Activated CD8-positive, alpha-beta memory T cell treated with anti-CD3 and anti-CD28 coated beads, Interleukin-2, amount 10 ng/mL, durations not matched to agents 7 days and 5 days (primary cell): ENCODE measurements at places on chromosomes 5 and 9.

DNA sequence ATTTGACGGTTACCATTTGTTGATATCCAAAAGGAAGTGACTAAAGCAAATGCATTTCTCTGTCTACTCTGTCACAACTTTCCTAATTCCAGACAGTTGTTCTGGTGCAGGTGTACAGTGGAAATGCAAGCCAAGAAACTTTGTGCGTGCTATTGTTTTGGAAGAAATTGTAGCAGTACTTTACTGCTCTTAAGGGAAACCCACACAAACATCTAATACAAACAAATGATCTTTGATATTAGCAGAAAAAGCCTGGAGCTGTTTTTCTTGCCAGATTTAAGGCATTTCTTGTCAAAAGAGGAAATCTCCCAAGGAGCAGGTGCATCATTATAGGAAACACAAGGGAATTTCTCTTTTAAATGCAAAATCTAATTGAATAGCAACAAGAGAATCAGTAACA lies 2.0 kb downstream of the SNCAIP start:
- no peak for DNase-seq

DNA sequence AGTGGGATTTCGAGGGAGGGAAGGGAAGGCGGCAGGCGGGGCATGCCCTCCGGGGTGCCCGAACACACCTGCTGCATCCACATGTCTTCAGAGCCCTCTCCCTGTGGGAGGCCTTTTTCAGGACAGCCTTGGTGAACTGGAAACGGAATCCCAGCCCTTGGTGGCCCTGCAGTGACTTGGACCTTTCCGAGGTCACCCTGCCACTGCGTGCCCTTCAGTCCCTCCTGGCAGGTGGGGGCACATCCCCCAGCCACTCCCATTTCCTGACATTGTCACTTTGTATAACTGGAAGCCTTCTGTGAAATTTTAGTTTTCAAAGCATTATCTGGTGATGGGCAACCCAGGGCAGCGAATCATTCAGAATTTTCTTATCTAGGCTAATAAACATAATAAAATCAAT lies 11.0 kb upstream of the AHRR start:
- DNase-seq = no peak

DNA sequence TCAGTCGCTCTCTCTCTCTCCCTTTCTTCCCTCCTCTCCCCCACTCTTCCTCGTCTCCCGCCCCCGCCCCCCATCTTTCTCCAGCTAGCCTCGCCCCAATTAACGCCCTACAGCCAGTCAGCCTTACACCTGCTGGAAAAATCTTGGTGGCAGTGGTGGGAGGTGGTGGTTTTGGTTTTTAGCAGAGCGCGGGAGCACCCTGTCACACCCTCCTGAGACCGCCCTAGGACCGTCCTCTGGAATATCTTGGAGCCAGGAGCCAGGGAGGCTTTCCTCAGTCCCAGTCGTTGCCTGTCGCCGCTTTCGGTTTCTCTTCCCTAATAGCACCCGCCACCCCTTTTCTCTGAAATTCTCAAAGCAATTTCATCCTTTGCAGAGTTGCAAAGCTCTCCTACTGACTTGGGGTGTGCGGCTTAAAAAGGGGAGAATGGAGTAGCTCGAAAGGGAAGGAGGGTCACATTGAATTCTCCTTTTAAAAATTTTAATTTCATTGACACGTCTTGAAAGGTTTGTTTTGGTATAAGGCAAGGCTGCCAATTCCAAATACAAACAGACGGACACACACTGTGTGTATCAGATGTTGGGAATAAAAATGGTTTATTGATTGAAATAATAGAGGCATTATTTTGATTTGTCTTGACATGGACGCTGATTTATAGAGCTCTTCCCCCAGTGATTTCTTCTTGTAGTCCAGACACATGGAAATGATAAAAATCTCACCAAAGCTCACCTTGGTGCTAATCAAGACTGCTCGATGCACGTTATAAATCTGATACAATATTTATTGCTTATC lies 301.3 kb downstream of the PARP8 start:
- peak; percentile 41 for DNase-seq

DNA sequence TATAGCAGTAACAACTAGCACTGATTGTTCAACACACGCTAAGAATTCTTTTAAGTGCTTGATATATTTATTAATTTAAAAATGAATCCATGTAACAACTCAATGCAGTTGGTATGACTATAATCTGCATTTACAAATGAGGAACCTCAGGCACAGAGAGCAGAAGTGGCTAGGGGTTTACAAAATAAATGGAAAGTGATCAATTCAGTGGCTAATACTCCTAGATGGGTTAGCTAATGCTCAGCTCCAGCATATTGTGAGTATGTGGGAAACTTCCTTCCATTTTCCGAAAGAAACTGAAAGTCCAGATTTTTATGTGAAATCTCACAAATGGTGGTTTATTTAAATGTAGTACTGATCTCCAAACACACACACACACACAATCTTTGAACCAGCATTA lies 128.0 kb downstream of the RFX3 start:
- no peak for DNase-seq

DNA sequence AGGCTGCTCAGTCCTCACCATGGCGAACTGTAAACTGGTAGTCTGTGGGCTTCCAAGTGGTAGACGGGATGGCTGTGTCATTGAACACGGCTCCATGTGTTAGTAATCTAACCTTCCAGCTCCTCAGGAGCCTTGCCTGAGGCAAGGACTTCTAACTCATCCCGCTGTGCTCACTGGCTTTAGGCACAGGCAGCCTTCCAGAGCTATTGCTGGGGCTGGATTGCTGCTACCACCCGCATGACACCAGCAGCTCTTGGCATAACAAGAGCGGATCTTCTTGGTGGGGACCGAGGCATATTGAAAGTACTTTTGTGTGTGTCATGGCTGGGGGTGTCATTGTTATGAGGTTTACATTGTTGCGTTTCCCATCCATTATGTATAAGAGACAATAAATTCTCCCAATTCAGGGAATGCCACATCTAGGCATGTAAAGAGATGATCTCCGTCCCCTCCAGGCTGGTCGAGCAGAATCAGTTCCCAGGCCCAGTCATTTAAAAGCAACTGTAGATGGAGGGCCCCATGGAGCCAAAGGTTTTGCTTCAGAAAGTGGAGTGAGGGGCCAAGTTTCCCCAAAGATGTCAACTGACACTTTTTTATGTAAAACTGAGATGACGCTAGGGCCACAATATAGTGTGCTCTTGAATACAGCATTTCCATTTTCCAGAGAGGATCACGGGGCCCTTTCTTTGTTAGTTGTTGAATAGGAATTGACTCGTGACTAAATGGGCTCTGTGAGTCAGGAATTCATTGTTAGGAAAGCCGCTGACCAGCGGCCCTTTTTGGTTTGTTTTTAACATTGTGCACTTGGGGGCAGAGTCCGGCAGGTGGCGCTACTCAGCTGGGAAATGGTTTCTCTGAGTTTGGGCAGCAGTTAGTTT lies 759.5 kb downstream of the TAF11L14 start:
- peak; percentile 49 for DNase-seq

DNA sequence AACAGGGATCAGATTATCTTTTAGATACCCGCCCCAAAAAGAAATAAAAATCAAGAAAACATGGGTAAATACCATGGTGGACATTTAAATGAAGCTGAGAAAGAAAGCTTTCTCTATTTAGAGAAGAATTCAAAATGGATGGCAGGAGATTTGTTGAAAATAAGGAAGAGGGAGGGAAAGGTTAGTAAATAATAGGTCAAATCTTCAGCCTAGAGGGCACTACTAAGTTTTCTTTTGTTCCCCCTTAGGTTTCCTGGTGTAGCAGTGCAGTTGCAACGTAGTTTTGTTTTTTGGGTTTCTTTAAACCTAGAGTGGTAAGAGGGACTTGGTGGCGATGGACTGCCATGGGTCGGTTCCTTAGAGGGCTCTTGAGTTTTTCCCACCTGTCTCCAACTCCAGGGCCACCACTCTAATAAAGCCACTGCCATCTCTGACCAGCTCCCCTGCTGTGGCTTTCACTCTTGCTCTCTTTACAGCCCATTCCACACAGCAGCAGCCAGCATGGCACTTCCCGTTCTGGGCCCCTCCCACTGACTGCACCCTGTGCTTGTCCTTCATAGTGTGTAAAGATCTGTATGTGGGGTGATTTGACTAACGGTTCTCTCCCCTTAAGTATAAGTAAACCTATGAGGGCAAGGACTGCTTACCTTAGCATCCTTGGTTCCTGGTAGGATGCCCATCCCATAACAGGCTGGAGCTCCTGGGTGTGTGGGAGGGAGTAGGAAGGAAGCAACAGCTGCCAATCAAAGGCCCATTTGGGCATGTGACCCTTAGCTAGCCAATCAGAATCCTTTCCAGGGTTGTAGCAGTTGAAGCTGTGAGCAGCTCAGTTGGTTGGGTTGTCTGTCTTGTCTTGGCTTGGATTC lies 118.3 kb downstream of the SLC1A3 start:
- DNase-seq = peak; percentile 51

DNA sequence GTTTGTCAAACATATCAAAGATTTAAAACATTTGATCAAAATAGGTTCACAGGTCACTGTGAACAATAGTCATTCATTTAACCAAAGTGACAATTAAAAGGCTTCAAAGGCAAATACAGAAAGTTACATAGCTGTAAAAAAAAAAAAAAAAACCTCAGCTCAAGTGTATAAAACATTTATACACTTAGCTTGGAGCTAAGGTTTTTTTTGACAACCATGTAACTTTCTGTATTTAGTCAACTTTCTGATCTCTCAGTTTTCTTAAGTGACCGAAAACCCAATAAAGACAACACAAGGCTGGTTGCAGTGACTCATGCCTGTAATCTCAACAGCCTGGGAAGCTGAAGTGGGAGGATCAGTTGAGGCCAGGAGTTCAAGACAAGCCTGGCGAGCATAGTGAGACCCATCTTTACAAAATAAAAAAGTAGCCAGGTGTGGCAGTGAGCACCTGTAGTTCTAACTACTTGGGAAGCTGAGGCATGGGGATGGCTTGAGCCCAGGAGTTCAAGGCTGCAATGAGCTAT lies 16.4 kb upstream of the UBTD2 start:
- no peak for DNase-seq

DNA sequence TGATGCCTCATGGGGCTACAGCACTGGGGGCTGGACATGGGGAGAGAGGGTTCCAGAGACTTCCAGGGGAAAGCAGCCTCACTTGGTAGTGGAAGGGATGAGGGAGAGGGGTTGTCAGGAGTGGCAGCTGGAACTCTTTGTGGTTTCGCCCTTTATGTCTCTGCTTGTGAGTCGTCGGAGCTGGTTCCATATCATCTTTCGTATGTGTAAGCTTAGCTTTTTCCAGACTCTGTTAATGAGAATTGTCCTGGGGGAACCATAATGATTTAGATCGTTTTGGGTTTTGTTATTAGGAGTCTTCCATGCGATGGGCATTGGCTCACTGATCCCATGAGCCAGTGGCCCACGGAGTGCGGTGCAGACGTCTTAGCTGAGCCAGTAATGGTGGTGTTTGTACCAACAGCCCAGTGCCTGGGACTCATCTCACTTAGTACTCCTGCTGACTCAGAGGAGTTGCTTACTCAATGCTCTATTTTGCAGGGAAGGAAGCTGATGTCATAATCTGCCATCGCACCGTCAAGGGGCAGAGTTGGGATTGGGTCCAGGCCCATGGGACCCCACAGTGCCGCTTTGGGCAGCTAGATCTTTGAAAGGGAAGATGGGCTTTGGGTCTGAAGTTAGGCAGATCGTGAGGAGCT lies 48.5 kb downstream of the NEK6 start:
- DNase-seq = no peak

- DNase-seq = no peak
Observed at GRCh38 chr9:38039907-38040682, 28.9 kb downstream of the SHB start.

DNA sequence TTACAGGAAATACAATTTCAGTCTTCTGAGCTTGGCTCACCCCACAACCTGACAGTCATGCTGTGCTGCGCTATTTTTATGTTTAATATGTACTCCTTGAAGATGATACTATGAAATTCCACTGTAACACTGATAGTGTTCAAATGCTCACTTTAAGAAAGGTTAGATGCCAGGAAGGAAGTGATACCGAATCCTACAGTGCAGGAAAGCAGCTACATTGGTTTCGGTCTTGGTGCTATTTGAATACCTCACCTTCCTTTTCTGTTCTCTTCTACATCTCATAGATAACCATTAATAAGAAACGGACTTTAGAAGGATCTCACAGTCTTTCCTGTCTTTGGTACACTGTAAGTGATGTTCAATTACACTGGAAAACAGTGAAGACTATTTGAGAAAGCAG lies 117.6 kb downstream of the SEMA5A start:
- no peak for DNase-seq

DNA sequence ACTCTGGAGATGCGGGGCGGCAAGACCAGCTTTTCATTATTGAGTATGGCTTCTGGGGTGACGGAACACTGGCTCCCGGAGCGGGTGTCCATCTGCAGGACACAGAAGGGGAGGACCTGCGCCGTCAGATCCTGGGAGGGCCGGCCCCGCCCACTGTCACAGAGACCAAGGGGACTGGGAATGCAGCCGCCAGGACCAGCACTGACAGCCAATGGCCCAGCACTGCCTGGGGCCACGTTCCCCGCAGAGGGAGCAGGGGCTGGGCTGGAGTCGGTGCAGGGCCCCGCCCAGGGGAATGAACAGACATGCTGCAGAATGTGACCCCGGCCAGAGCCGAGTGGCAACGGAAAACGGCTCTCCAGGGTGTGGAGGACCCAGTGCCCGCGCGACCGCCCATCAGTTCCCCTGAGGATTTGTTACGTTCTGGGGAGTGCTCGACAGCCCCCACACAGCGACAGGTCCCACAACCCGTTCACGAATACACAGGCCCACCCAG lies at the start of gene ZDHHC11:
ZDHHC11 (minus strand) TSS at position 476 of the 496 bp plus-strand sequence; CDS start at position 92, 384 bp downstream.
- DNase-seq = no peak

DNA sequence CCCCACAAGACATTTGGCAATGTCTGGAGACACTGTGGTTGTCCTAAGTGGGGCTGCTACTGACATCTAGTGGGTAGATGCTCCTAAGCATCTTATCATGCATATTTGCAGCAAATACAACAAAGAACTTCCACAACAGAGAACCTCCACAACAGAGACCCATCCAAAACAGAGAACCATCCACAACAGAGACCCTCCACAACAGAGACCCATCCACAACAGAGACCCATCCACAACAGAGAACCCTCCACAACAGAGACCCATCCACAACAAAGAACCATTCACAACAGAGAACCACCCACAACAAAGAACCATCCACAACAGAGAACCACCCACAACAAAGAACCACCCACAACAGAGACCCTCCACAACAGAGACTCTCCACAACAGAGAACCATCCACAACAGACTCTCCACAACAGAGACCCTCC lies 32.8 kb downstream of the ARPC5L start:
- peak; percentile 66 for DNase-seq

DNA sequence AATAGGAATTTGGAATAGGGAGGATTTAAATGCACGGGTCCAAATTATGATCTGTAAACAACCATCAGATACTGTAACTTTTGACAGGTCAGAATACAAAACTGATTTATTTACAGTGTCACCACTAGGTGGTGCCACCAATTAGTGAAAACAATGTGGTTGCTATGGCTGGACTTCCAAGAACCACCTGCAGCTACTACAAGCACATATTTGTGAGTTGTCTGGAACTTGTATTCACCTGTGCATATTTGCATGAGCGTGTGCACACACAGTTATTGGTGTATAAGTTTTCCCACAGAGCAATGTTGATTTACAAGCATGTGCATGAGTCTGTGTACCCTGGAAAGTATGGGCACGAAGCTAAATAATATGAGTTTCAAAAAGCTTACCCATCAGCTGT lies 3.0 kb upstream of the HRCT1 start:
- DNase-seq = peak; percentile 53

- no peak for DNase-seq
Observed at GRCh38 chr5:11520241-11520930, 383.9 kb downstream of the CTNND2 start.
